ENCODE measurements at places on chromosomes 2 and 18.

GRCh38 chr2:63050334-63051041, at the start of gene OTX1:
Gene OTX1 (plus strand): TSS chr2:63050830. CDS start chr2:63052991, 2,161 bp downstream.
- peak; percentile 90 for DNase-seq

DNA sequence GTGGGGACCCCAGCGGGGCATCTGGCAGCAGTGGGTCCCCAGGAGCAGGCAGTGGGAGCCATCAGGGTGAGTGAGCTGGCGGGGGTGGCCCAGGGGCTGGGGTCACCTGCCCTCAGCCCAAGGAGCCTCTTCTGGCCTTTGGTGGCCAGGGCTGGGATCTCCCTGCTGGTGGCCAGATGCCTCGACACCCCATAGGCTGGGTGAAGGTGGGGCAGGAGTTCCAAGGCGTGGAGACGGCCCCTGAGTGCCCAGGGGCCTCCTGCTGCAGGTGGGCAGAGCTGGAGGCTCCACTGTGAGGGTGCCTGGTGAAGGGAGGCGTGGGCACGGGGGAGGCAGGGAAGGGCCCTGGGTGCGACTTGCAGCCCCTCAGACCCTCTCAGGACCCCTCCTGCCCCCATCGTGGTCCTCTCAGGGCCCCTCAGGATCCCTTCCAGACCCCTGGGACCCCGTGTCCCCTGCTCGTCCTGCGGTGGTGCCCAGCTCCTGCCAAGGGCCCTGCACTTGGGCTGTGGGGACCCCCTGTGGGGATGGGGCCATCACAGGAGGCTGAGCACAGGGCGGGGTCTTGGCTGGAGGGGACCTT, 5.0 kb upstream of the GPR35 start:
- DNase-seq, result no peak

- DNase-seq, result peak; percentile 15
Observed at GRCh38 chr2:17413036-17413435, 105.2 kb downstream of the RAD51AP2 start.

DNA sequence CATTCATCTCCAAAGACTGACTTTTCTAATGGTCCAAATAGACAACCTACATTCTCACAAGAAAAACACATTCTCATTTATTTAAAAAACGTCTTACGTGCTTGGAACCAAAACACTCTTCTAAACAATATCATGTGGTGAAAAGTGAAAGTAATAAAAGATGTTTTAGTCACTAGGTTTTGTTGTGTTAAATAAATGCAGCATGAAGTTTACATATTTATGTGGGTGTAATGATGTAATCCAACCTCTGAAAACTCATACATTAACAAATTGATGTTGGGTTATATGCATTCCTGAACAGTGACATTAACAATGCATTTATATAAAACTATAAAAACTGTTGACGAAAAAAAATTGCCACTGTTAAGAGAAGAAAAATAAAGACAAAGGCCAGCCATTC, 55.1 kb upstream of the ACVR2A start:
- peak; percentile 33 for DNase-seq

DNA sequence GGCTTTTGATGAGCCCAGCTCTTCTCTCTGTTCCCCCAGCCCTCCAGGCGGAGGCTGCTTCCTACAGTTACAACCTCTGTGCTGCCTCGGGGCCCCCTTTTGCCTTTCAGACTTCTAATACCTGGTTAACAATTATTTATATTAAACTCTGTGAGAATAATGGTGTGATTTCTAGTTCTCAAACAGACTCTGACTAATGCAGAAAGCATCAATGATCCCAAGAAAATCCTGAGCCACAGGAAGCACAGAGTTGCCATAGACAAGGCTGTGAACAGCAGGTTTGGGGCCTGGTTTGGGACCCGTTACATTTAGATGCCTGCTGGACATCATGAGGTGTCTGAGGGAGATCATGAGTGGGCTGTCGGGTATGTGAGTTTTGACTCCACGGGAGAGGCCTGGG, 37.4 kb upstream of the MYO3B start:
- no peak for DNase-seq

- DNase-seq, result no peak
Observed at GRCh38 chr2:30759481-30759880, 47.8 kb downstream of the CAPN13 start.

GRCh38 chr2:6554466-6554865, 311.2 kb downstream of the CMPK2 start:
- DNase-seq, result no peak

GRCh38 chr2:120109186-120110061, 96.5 kb downstream of the EPB41L5 start:
- peak; percentile 29 for DNase-seq

- no peak for DNase-seq
Observed at GRCh38 chr2:70083344-70084156, 3.7 kb upstream of the PCBP1 start.

DNA sequence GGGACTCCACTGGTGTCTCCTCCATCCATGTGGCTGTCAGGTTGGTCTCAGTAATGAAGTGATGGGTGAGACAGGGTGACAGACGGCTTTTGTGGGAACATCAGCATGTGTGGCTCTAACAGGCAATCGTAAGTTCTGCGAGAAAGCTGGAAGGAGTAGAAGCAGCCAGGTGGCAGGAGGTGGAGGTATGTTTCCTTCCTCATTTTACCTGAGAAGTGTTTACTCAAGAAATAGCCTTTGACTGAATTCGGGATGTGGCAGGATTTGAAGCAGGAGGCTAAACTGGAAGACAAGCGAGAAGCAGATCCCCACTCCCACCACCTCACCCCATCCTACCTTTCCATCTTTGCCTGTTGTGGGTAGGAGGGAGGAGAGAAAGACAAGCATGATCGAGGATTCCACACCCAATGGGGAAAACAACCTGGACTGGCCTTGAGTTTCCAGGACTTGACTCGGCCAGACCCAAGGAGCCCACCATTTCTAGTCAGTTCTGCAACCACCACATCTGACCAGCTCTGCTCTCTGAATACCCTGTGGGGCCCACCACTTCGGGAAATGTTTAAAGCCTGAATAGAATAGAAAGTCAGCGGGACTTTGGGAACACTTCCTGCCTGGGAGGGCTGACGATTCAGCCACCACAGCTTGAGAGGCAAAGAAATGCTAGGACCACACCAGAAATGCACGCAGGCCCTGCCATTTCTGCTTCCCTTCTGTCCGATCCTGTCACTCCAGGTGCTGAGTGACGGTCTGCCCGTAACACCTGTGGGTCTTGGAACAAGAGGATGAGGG, 1.2 kb downstream of the ABCG8 start:
- no peak for DNase-seq

DNA sequence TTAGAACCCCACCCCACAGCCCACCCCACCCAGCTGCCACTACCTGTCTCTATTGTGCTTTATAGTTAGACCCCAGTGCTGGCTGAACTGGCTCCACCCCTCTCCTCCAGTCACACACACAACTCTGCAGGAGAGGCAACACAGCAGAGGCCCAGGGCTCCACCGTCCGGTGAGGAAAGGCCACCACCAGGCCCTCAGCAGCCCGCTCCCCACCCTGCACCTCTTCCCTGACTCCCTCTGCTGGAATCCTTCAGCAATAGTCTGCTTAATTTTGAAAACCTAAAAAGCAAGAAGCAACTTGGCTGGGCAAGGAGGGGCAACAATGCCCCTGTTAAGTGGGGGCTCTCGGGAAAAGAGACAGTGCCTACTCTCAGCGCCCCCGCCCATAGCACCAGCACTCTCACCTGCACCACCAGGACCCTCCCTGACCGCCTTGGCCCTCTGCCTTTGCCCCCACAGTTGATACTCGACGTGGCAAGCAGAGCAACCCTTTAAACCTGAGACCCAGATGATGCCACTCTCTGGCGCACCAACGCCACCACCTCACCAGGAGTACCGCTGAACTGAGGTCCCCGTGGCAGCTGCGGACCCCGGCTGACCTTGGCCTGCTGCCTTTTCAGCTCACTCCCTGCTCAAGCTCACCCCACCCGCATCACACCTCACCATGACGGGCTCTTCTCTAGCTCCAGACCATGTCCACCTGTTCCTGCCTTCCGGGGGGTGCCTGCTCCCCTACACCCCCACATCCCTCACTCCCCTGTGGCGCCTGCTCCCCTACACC, 45.7 kb downstream of the NDUFA10 start:
- peak; percentile 70 for DNase-seq

- peak; percentile 26 for DNase-seq
Observed at GRCh38 chr2:157696036-157696435, 67.4 kb upstream of the ACVR1C start.

DNA sequence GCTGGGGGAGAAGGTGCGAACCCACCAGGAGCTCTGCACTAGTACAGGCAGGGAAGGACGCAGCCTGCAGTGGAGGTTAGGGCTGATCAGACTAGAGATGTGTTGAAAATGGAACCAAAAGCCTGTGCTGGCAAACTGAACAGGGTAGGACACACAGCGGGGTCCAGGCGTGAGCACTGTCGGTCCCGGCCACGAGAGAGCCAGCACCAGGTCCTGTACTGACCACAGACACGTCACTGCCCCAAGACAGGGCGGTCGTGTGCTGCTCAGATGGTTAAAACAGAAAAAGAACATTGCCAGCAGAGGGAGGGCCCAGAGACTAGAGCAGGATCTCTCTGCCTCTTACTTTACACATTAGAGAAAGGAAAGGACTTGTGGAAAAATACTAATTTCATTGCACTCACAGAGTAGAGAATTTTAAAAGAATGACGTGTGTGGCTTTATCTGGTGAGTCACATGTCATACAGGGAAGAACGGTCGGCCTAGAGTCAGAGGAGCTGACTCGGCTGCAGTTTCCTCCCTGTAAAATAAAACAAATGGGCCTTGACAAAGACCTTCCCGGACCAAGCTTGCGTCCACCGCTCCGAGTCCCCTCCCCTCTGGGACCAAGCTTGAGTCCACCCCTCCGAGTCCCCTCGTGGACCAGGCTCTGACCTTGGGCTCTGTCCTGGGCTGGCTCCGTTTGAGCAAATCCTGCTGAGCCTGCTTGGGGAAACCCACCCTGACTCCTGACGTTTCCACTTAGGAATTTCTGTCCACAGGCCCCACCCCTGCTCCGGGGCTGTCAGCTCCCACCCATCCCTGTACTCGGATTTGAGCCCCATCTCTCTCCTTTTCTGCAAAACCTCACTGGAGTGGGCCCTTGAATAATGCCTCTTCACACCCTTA, 16.7 kb upstream of the ADI1 start:
- peak; percentile 76 for DNase-seq
